Activated CD8-positive, alpha-beta T cell treated with anti-CD3 and anti-CD28 coated beads, Interleukin-2, amount 10 ng/mL, durations not matched to agents 7 days and 5 days (primary cell): ENCODE measurements at places on chromosomes 1 and 21. TPM values are rescaled to one million over a fixed set of nuclear protein-coding genes. Genes with fewer than 3 reads are reported as not detected.
A peak's percentile ranks its signal among the peaks of the same experiment; 100 is the strongest.

DNA sequence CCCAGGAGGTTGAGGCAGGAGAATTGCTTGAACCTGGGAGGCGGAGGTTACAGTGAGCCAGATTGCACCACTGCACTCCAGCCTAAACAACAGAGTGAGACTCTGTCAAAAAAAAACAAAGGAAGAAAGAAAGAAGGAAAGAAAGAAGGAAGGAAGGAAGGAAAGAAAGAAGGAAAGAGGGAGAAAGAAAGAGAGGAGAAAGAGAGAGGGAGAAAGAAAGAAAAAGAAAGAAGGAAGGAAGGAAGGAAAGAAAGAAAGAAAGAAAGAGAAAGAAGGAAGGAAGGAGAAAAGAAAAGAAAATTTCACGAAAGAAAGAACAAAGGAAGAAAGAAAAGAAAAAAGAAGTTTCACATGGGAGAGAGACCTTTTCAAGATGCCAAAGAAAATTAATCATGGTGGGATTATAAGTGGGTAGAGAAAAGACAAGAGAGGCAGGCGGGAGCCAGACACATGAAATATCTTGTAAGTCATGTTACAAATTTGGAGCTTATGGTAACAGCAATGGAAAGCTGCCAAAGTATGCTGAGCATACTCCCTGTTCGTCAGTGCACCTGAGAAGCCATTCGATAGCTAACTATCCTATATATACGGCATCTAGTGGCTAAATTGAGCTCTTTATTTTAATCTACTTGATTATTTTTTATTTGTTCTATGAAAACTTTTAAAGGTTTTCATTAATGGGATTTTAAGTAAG lies 41.3 kb upstream of the TNFSF4 start:
- no peak for DNase-seq

DNA sequence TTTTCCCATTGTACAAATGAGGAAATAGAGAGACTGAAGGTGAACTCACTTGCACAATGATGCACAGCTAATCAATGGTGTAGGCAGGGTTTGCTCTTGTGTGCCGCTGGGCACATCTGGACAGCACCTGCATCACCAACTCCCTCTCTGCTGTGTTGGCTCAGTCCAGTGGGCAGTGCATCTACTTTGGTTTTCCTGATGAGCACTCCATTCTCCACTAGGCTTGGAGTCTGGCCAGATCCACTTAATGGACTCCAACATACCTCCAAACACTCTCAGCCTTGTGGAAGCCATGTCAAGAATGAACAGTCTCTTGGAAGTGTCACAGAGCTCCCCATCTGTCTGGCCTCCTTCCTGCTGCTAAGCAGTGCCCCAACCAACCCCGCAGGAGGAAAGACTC lies 152.2 kb downstream of the HIVEP3 start:
- DNase-seq = no peak

IL10 gene
- not detected for total RNA-seq

GRCh38 chr1:77977989-77978292 lies 931 bp downstream of the FUBP1 start:
- DNase-seq = no peak

COL6A1 gene
- total RNA-seq = 0.26 TPM

LCE1B gene
- total RNA-seq = not detected

DNA sequence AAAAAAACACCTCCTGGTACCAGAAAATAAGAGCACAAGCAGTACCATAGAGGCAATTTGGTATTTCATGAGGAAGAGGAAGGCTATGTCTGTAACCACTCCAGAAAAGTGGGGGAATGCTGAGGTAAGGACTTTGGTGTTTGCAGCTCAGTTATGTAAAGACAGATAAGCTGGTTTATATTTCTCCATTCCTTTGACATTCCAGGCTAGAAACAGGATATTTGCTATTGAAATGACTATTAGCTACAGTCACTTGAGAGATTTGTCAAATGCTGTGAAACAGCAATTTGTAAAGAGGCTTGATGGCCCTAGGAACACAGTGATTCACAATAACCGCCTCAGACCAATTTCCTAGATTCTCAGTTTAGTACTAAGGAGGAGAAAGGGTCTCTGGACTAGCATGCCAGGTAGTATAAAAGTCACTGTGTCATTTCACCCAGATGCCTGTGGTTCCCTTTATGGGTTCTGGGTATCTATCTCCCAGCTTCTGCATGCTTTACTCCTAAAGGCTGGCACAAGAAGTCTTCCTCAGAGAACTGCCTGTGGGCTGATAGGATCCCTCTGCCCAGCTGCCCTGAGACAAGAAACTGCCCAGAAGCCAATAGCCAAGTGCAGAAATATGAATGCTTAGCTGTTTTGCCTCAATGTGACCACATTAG lies 80.5 kb downstream of the VCAM1 start:
- DNase-seq = no peak

OR2L13 gene
- total RNA-seq = not detected

GRCh38 chr1:178388418-178389145 lies 108.2 kb downstream of the CLEC20A start:
- DNase-seq = no peak

DNA sequence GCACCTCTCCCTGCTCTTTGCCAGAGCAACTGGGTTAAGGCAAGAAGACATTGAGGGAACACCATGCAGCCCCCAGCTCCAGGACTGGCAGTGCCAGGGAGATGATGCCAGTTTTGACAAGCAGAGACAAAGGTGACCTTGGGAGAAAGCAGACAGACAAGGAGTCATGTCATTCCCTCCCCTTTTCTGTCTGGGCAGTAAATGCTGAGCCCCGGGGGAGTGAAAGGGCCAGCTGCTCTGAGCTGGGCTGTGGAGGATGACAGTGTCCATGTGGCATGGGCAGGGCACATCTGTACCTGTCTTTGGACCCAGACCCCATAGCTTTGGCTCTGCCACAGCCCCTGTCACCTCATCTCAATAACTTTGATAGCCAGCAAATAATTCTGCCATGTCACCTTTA lies 24.2 kb downstream of the PLEKHA6 start:
- DNase-seq = no peak

DNA sequence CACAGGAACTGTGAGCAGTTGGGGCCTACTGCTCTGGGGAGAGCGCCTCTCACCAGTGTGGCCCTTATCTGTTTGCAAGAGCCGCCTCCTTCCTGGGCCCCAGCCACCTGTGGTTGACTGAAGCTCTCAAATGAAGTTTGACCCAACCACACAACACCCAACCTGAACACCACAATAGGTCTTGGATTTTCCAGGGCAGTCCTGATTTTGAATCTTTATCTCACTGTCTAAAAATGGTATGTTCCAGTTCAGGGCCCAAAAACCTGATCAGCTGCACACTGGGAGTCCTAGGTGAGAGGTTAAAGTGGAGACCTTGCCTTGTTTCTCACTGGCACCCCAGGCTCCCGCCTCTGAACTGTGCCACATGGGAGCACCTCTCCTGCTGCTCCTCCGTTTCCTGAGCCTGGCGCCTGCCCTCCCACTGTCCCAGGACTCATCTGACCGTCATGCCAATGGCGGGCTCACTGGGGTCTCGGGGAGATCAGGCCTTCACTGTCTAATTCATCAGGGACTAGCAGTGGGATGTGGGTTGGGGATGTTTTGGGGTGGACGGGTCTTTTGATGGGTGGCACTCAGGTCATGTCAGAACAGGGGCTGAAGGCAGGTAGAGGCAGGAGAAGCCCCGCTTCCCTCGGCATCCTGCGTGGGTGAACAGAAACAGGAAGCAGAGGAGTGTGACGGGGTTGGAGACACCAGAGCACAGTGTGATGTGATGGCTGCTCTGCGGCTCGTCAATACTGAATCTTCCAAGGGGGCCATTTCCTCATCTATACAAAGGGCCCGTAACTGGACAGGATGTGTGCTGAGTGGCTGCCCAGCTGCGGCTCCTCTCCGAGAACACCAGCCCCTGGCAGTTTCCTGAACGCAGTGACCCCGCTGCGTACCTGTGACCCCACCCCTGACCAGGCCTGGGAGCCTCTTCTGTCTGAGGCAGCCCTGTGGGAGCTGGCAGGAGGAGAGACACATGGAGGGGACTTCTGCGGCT lies 59.6 kb upstream of the ITPKB start:
- DNase-seq = peak; percentile 78
